ENCODE measurements at places on chromosomes 3 and 15.

DNA sequence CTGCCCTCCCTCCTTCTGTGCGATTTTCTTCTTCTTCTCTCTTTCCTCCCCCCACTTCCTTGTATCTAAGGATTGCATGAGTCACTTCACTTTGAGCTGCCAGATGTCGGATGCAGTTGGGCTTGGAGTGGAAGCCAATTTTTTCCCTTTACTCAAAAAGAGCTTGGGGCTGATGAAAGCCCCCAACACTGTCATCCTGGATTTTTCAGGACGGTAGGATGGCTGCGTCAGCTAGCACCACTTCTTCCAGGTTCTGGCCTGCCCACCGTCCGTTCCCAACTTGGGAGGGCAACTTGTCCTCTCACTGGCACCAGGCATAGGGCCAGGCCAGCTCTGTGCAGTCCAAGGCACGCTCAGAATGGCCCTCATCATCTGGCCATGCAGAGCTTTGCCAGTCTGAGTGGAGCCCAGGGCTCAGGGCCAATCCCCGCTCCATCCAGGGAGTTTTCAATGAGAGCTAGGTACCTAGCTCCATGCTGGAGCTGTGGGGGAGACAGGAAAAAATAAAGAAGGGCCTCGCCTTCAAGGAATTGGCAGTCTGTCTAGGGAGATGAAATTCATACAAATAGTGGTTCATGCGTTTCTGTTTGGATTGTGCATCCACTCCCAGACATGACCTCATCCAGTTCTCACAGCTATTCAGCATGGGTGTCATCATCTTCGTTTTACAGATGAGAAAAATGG, 47.7 kb upstream of the INSYN1 start:
- DNase-seq: no peak

GRCh38 chr15:75842722-75843677, at the start of gene UBE2Q2:
TSS of gene UBE2Q2 (plus strand) at chr15:75843447. CDS start at chr15:75843667, 220 bp downstream.
- DNase-seq: peak; percentile 86

GRCh38 chr3:99635348-99635747, 3.0 kb upstream of the COL8A1 start:
- no peak for DNase-seq

DNA sequence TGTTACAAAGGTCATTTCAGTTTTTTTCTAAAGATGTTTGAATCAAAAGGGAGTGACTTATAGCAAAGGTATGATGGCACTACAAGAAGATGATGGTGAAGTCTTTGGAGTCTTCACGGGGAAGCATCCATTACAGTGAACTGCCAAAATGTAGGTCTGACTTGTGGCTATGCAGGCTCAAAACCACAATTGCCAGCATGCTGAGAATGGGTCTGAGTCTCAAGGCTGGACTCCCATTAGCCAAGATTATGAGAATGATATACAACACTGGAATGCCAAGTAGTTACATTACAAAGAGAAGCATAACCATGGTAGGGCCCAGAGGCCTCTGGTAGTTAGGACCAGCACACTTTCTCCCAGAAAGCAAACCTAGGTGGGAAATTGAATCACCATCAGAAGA, 194.2 kb downstream of the MTHFS start:
- DNase-seq: no peak

DNA sequence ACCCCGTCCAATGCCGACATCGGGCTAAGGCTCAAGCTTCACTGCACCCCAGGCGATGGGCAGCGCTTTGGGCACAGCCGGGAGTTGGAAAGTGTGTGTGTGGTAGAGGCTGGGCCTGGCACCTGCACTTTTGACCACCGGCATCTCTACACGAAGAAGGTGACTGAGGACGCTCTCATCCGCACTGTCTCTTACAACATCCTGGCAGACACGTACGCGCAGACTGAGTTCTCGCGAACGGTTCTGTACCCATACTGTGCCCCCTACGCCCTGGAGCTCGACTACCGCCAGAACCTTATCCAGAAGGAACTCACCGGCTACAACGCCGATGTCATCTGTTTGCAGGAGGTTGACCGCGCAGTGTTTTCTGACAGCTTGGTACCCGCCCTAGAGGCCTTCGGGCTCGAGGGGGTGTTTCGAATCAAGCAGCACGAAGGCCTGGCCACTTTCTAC, 1.0 kb downstream of the PDE12 start:
- DNase-seq: peak; percentile 10
